CD4-positive, alpha-beta T cell treated with Interleukin-15 for 1 hour (primary cell): ENCODE measurements at places on chromosomes 4 and X.

DNA sequence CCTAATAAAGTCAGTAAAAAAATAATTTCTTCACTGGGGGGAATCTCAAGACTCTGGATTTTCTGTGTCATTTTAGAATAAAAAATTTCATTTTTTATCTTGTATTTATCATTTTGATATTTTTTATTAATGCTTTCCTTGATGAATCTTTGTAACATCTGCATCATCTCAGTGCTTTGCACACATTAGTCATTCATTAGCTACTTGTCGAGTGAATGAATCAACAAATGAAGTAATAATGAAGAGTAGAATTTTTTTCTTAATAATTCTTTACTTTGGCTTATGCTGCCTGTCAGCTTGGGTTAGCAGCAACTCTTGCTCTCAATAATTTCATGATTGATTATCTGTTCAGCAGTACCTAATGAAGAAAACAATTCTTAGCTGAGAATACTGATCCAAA is 530.8 kb downstream of the GRXCR1 start:
- DNase-seq: no peak

GRCh38 chrX:69029771-69030170 is 135.5 kb downstream of the PJA1 start:
- no peak for DNase-seq

GRCh38 chrX:19403696-19404095 is 60.0 kb downstream of the PDHA1 start:
- no peak for DNase-seq

GRCh38 chr4:4639370-4639769 is 97.5 kb upstream of the STX18 start:
- DNase-seq: no peak

GRCh38 chrX:45502396-45502795 is 301.7 kb upstream of the DIPK2B start:
- no peak for DNase-seq

- DNase-seq: no peak
Measured at GRCh38 chrX:114985967-114986592, 31.3 kb downstream of the IL13RA2 start.

DNA sequence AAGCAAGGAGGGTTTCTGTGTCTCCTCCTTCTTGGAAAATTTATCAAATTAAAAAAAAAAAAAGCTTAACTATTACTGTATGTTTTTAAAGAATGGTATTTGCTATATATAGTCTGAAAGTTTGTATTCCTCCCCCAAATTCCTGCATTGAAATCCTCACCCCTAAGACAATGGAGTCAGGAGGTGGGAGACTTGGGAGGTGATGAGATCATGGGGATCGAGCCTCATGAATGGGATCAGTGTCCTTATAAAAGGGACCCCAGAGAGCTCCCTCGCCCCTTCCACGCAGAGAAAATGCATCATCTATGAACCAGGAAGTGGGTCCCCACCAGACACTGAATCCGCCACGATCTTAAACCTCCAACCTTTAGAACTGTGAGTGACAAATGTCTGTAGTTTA is 50.1 kb downstream of the DHRSX start:
- DNase-seq: no peak
